ENCODE measurements at places on chromosomes 5 and 9.

- no peak for DNase-seq
These were observed 406.1 kb upstream of the CHD1 start for GRCh38 chr5:99334936-99335335.

DNA sequence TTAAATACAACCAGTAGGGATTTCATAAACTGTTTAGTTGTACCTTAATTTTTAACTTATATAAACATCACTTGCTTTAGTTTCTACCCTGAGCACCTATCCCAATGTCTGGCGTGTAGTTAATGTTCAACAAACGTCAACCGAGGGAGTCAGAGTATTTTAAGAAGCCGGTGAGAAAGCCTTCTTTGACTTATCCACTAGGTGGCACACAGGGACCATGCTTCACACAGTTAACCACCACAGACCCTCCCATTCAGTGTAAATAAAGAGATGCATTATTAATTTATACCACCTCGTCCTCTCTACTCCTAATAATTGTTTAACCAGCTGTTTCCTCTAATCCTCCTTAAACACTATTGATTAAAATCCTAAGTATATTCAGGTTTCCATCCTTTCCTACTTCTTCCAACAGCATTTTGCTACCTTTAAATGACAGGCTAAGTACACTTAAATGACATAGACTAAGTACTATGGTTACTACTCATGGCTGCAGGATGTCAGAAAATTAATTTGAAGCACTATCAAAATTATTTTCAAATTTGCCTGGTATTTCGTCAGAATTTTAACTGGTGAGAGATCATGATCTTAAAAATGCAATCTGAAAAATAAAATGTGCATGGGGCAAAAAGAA, 2.3 kb downstream of the HAPLN1 start:
- peak; percentile 47 for DNase-seq

DNA sequence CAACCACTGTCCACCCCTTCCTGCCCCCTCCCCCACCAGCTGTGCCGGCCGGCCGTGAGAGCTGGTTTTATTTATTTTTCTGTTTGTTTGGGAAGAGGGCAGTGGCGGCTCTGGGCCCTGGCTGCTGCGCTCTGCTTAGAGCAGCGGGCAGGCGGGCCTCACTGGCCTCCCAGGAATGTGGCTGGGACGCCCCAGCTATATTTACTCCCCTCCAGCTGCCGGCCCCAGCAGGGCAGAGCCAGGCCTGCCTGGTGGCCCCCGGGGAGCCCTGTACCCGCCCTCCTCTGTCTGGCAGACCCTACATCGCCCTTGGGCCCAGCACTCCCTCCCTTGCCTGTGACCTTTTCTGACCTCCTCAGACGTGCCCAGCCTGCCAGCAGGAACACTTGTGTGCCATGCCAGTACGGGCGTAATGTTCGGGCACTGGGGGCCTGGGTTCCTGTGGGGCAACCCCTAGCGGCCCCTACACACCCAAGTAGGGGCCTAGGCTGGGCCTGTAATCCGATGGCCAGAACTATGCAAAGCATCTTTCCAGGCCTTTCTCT, 7.7 kb downstream of the CXXC5 start:
- peak; percentile 23 for DNase-seq

DNA sequence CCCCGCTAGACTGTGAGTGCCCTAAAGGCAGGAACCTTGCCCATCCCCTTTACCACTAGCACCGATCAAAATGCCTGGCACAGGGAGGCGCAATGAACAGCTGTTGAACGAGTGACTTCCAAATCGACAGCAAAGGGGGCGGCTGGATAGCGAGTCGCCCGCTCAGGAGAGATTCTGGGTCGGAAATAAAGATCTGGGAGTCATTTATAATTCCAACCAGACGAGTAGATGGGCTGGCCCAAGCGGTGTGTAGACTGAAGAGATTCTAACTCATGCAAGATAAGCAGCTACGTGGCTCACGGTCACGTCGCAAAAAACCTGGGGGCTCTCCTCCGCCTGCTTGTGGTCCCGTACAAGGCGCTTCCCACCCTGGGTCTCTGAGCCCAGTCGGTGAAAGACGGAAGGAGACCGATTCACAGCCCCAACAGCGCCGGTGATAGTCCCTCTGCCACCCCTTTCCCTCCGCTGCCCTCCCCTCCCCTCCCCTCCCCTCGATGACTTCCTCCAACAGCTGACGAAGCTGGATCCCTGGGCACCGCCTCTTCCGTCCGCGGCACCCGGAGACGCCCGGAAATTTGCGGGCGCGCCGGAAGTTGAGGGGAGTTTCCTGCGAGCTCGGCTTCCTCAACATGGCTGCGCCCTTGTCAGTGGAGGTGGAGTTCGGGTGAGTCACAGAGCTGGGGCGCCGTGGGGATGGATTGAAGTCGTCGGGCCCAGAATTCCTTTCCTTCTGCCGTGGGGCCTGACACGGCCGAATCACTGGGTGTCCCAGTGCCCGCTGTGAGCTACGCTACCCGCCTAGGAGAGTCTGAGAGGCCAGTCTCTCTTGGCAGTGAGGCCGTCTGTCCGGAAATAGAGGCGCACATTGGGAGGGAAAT, at the start of gene URM1:
URM1 (plus strand) TSS at position 623 of the 878 bp plus-strand sequence; CDS start at position 630, 7 bp downstream.
- DNase-seq: peak; percentile 96

- no peak for DNase-seq
These were observed 449.5 kb downstream of the HINT1 start for GRCh38 chr5:130715541-130715940.

- DNase-seq: no peak
These were observed 130.1 kb upstream of the FST start for GRCh38 chr5:53350368-53350767.

Data from SHP77 (cell line).